Iris pigment epithelial cell (primary cell): ENCODE measurements at places on chromosomes 7 and 10.

DNA sequence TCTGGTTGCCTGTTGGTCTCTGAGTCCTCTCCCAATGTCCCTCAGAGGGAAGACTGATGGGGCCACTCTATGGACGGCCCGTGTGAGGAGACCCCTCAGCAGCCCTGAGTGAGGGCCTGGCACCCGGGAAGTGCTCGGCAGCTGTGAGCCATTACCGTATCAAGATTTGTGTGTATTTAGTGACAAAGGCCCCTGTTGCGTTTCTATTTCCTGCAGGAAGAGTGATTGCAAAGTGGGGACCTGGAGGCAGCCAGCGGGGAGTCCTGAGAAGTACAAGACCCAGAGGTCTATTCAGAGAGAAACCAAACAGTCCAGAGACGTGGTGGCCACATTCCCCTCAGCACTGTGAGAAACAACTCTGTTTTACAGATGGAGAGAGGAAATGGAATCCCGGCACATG, 51.1 kb upstream of the CHST15 start:
- DNase-seq = no peak

GRCh38 chr10:69391158-69391557, 25.6 kb downstream of the TACR2 start:
- DNase-seq = no peak

GRCh38 chr7:112143136-112143535, 63.1 kb downstream of the DOCK4 start:
- peak; percentile 50 for DNase-seq

GRCh38 chr7:2214636-2215035, 18.1 kb downstream of the MAD1L1 start:
- DNase-seq = no peak
